ENCODE measurements at places on chromosomes 7 and 10.

- no peak for DNase-seq
Measured at GRCh38 chr10:67257018-67257417, 331.2 kb downstream of the LRRTM3 start.

- no peak for DNase-seq
Measured at GRCh38 chr10:234708-235406, 99.6 kb downstream of the ZMYND11 start.

GRCh38 chr7:19060761-19061259 lies 56.6 kb downstream of the TWIST1 start:
- DNase-seq: no peak

- no peak for DNase-seq
Measured at GRCh38 chr7:90474284-90475210, 5.1 kb downstream of the PTTG1IP2 start.

GRCh38 chr10:27153329-27153728 lies 855 bp downstream of the YME1L1 start:
- no peak for DNase-seq

- DNase-seq: no peak
Measured at GRCh38 chr10:88525371-88526069, 57.6 kb downstream of the RNLS start.

DNA sequence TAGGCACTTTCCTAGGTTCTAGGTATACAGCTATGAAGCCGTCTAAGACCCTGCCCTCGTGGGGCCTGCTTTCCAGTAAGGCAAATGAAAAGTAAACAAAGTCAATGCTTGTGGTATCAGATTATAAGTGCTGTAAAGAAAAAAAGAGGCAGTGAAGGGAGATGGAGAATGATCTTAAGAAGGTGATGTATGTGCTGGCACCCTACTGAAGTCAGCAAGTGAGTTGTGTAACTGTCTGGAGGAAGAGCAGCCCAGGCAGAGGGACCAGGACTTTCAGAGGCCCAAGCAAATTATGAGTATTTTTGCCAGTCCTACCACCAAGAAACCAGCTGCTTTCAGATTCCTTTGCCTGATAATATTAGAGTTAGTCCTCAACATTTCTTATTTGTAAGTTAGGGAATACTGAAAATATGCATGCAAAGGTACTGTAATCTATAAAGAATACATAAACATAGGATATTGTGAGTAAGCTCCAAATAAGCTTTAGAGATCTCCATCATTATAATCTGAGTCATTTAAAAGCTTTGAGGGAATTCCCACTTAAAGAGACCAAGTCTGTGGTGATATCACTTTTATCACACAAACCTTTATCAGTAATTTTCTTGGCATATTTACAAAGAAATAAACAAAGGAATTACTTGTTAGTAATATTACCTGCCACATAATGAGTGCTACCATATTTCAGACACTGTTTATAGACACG lies 329.2 kb upstream of the LRGUK start:
- no peak for DNase-seq

Measured in RPMI8226 (cell line).